Adrenal gland (tissue), 19 donors: ENCODE measurements at places on chromosomes 1 and 21. TPM values are rescaled to one million over a fixed set of nuclear protein-coding genes. Genes with fewer than 3 reads are reported as not detected.

The SLC45A1 gene
- 1.5 TPM for total RNA-seq

GRCh38 chr1:95095833-95096217, 21.3 kb upstream of the TLCD4 start:
- no peak overlapping the region for H3K4me3 ChIP-seq
- H3K27me3 ChIP-seq, result no peaks in the 10 kb centered on the region
- no peak for DNase-seq
- H3K36me3 ChIP-seq, result no peaks in the 10 kb centered on the region

The AKNAD1 gene
- not detected for total RNA-seq

- no peak for DNase-seq
- no peak overlapping the region for H3K4me3 ChIP-seq
- no peak overlapping the region for H3K27ac ChIP-seq
- H3K36me3 ChIP-seq, result peaks cover 39% of the 10 kb centered on the region
These were observed 5.9 kb upstream of the CHAF1B start for GRCh38 chr21:36379251-36379650.

- H3K4me1 ChIP-seq, result peaks cover 4% of the 10 kb centered on the region
- no peaks in the 10 kb centered on the region for H3K27me3 ChIP-seq
- no peak overlapping the region for H3K4me3 ChIP-seq
- no peaks in the 10 kb centered on the region for H3K36me3 ChIP-seq
These were observed 19.1 kb upstream of the EDN2 start for GRCh38 chr1:41503538-41504113.

DNA sequence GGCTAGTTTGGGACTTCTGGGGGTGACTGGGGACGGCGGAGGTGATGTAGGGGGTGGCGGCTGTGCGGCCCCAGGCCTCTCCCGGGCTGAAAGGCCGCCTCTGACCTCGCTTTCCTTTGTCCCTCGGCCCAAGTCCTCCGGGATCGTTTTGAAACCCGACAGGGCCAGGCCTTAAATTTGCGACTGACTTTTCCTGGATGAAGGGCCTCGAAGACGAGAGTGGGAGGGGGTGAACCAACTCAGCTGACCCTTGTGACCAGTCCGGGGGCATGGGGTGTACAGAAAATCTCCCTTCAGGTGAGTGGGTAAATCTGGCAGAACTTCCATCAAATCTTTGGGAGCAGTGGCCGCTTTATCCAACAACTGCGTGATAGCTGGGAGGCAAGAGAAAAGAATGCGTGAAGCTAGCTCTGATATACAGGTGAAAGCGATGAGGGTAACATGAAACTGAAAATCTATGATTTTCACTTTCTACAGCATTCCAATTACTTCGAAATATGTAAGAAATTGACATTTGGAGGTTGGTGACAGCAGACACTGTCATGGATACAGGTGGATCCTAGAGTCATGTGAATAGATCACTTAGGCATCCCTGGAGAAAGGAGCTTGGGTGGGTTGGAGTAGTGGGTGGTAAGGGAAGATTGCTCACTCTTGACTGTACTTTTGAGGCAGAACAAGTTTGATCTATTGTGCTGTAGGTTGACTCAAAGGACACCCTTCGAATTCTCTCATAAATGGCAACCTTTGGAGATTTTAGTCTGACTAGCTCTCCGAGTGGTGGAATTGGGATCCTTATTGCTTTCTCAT, 885 bp downstream of the AHCYL1 start:
- H3K27me3 ChIP-seq, result no peaks in the 10 kb centered on the region
- H3K4me1 ChIP-seq, result peaks cover 32% of the 10 kb centered on the region
- H3K4me3 ChIP-seq, result peak overlapping the region; percentile 7
- no peak for DNase-seq

The KIF21B gene
- 1.3 TPM for total RNA-seq

The LGR6 gene
- 0.14 TPM for total RNA-seq

The FCRLB gene
- 1.9 TPM for total RNA-seq

GRCh38 chr1:99726818-99727217, 39.6 kb downstream of the FRRS1 start:
- H3K4me1 ChIP-seq, result peaks cover 10% of the 10 kb centered on the region
- no peak for DNase-seq
- no peaks in the 10 kb centered on the region for H3K36me3 ChIP-seq
- no peaks in the 10 kb centered on the region for H3K27me3 ChIP-seq
- no peak overlapping the region for H3K4me3 ChIP-seq

The CD2 gene
- total RNA-seq, result 1.8 TPM

DNA sequence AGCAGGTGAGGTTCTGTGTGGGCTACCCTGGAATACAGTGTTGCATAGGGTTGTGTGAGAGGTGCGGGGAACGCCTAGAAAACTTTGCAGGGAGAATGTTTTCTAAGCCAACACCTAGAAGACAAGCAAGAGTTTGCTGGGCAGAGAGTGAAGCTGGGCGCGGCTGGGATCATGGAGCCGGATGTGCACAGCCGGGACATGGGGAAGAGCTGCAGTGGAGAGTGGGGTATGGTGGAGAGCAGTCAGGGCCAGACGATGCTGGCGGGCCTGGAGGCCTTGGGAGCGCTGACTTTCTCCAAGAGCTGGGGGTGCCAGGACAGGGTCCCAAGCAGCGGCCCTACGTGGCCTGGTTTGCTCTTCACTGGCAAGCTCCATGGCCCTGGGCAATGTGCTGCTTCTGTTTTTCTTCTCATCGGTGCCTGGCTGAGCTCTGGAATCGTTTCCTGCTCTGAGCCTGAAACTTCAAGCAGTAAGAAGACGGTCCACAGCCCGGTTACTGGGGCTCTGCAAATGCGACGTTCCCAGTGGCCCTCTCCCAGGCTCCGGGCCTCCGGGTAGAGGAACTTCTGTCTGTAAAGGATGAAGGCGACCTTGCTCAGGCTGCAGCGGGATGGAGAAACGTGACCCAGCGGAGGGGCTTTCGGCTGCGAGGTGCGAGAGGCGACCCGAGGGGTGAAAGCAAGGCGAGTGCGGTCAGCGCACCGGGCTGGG, 51.9 kb upstream of the CD34 start:
- peak; percentile 47 for DNase-seq
- H3K36me3 ChIP-seq, result no peaks in the 10 kb centered on the region
- peak overlapping the region; percentile 89 for H3K27ac ChIP-seq
- no peak overlapping the region for H3K4me3 ChIP-seq
- no peaks in the 10 kb centered on the region for H3K27me3 ChIP-seq

GRCh38 chr1:227796359-227796915, 19.0 kb upstream of the PRSS38 start:
- H3K36me3 ChIP-seq, result no peaks in the 10 kb centered on the region
- no peak overlapping the region for H3K27ac ChIP-seq
- H3K4me3 ChIP-seq, result no peak overlapping the region

GRCh38 chr1:15371610-15372545, 37.8 kb upstream of the EFHD2 start:
- H3K4me1 ChIP-seq, result peaks cover 32% of the 10 kb centered on the region
- H3K36me3 ChIP-seq, result no peaks in the 10 kb centered on the region
- peak overlapping the region; percentile 90 for H3K27ac ChIP-seq
- H3K4me3 ChIP-seq, result no peak overlapping the region
- H3K27me3 ChIP-seq, result no peaks in the 10 kb centered on the region

GRCh38 chr1:59415881-59416280, 119.0 kb downstream of the FGGY start:
- no peak for DNase-seq
- H3K27ac ChIP-seq, result no peak overlapping the region
- no peak overlapping the region for H3K4me3 ChIP-seq
- no peaks in the 10 kb centered on the region for H3K27me3 ChIP-seq
- peaks cover 16% of the 10 kb centered on the region for H3K4me1 ChIP-seq

The S100A6 gene
- 39.4 TPM for total RNA-seq

- H3K36me3 ChIP-seq, result no peaks in the 10 kb centered on the region
- H3K27me3 ChIP-seq, result no peaks in the 10 kb centered on the region
- no peak overlapping the region for H3K4me3 ChIP-seq
- no peaks in the 10 kb centered on the region for H3K4me1 ChIP-seq
- no peak for DNase-seq
These were observed 50.4 kb upstream of the LRRC8D start for GRCh38 chr1:89770391-89770790.

DNA sequence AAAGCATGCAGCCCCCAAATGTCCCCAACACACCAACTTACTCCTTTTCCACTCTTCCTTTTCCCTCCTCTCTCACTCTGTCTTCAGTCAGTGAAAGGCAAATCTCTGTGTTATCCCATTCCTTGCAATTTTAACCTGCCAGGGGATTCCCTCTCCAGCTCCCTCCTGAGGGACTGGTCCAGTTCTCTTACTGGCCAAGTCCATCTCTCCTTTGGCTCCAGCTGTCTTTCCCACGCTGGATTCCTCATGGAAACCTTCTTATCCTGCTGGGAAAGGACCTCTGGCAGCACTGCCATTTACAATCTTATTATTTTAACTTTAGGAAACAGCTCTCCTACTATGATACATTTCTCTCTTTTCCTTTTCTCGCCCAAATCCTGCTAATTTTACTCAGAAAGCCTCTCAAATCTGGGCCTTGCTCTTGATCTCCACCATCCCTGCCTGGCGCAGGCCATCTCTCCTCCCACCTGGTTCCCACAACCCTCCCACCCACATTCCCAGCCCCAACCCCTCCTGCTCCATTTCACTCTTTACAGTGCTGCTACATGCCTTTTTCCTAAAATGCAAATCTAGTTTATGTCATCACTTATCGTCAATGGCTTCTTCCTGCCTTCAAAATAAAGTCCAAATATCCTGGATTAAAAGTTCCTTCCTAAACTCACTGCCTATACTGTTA, 72.7 kb upstream of the CNN3 start:
- H3K36me3 ChIP-seq, result no peaks in the 10 kb centered on the region
- no peak overlapping the region for H3K27ac ChIP-seq
- no peak for DNase-seq
- H3K4me3 ChIP-seq, result no peak overlapping the region
- no peaks in the 10 kb centered on the region for H3K27me3 ChIP-seq
- H3K4me1 ChIP-seq, result peaks cover 8% of the 10 kb centered on the region

- no peaks in the 10 kb centered on the region for H3K27me3 ChIP-seq
- H3K27ac ChIP-seq, result peak overlapping the region; percentile 22
- H3K36me3 ChIP-seq, result no peaks in the 10 kb centered on the region
- peaks cover 31% of the 10 kb centered on the region for H3K4me1 ChIP-seq
- H3K4me3 ChIP-seq, result no peak overlapping the region
- DNase-seq, result no peak
These were observed 54.7 kb upstream of the NRIP1 start for GRCh38 chr21:15119486-15119885.
